ENCODE measurements at places on chromosomes 5 and 9. TPM values are rescaled to one million over a fixed set of nuclear protein-coding genes. Genes with fewer than 3 reads are reported as not detected.

GRCh38 chr5:93746406-93747056 lies 5.1 kb upstream of the POU5F2 start:
- no peak for DNase-seq

DNA sequence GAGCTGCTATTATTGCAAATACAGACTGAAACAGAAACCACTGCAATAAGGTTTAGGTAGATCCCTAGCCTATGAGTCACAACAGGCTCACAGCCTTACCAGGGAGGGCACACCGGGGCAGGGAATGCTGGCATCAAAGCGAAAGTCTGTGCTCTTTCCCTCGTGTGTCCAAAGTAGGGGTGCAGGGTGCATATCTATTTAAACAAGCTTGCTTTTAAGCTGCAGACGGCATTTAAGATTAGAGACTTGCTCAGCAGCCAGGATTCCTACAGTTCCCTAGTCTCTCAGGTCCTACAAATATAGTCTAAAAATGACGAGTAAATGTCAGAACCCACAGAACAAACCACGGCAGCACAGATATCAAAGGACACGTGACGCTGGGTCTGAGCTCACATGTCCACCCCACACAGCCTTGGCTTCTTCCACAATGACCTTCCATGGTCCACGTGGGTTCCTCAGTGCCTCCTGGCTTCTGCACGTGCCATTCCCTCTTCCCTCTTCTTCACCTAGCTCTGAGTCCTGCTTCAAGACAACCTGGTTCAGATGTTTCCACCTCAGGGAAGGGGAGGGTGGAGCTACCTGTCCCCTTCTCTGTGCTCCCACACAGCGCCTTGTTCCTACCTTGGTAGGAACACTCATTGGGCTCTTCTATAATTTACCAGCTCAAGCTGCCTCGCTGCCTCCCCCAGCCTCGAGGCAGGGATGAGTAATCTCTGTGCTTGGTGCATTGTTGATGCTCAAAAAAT lies 193.2 kb downstream of the MAPKAP1 start:
- peak; percentile 91 for DNase-seq

GRCh38 chr5:122493091-122494021 lies 181.3 kb downstream of the SNCAIP start:
- peak; percentile 40 for DNase-seq

DNA sequence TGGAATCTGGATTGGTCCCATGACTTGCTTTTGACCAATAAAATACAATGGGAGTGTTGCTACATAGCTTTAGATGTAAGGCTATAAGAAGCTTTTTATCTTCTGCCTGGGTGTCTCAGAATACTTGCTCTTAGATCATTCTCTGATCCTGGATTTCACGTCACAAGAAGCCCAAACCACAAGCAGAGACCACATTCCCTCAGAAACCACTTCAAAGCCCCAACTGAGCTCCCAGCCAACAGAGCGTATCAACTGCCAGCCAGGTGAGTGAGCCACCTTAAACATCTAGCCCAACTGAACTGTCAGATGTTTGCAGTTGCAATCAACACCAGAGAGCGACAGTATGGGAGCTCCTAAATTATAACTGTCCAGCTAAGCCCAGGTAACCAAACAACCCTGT lies 687.1 kb downstream of the TLE1 start:
- peak; percentile 93 for DNase-seq

Gene AK8
- total RNA-seq: 2.3 TPM
